T-cell (primary cell): ENCODE measurements at places on chromosomes 5 and 9. TPM values are rescaled to one million over a fixed set of nuclear protein-coding genes. Genes with fewer than 3 reads are reported as not detected.

Gene ARSI
- 0.09 TPM for total RNA-seq

Gene PWWP2A
- total RNA-seq = 39.0 TPM

Gene IL3
- total RNA-seq = not detected

Gene IL33
- total RNA-seq = not detected

Gene OXCT1
- total RNA-seq = 26.2 TPM

DNA sequence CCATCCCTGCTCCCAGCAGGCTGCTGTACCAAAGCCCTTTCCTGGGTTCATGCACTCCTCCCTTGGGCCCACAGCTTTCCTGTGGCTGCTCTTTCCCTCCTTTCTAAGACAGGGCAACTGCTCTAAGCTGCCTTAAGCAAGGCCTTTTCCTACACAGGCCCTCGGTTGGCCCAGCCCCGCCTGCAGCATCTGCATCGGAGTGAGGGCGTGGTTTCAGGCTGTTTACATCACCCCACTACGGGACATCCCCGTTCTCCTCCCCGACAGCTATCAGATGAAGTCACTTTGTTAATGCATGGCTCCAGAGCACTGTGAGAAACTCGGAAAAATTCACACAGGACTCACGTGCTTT lies 3.4 kb downstream of the DPH7 start:
- DNase-seq = no peak
- H3K4me1 ChIP-seq = peaks cover 9% of the 10 kb centered on the region
- H3K4me3 ChIP-seq = no peak overlapping the region
- H3K27ac ChIP-seq = no peak overlapping the region

DNA sequence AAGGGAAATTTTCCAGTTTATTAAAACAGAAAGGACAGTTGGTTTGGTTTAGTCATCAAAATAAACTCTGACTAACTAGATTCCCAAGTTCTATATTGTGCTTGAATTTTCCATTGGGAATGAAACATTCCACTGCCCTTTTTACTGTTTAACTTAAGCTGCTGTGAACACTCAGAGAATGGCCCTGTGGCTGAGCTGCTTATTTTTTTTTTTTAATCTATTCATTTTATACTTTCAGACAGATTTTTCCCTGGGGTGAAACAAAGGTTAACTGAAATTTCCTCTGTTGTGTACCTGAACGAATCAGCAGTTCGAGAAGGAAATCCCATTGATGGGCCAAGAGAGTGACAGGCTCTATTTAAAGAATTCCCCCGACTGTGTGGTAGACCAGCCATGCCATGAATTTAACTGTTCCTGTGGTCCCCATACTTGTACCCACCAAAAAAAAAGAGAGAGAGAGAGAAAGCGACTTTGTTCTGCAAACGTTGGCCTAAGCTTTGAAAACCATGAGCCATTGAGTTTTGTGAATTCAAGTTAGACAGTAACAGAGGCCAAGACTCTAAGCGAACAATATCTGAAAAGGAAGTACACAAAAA lies 138.7 kb upstream of the GRHPR start:
- H3K4me1 ChIP-seq = no peaks in the 10 kb centered on the region
- DNase-seq = no peak
- H3K27me3 ChIP-seq = no peaks in the 10 kb centered on the region
- H3K36me3 ChIP-seq = no peaks in the 10 kb centered on the region
- H3K4me3 ChIP-seq = no peak overlapping the region
- no peak overlapping the region for H3K27ac ChIP-seq

- no peaks in the 10 kb centered on the region for H3K27me3 ChIP-seq
- no peak overlapping the region for H3K27ac ChIP-seq
- H3K36me3 ChIP-seq = no peaks in the 10 kb centered on the region
Observed at GRCh38 chr5:155459889-155460500, 446.4 kb downstream of the KIF4B start.

DNA sequence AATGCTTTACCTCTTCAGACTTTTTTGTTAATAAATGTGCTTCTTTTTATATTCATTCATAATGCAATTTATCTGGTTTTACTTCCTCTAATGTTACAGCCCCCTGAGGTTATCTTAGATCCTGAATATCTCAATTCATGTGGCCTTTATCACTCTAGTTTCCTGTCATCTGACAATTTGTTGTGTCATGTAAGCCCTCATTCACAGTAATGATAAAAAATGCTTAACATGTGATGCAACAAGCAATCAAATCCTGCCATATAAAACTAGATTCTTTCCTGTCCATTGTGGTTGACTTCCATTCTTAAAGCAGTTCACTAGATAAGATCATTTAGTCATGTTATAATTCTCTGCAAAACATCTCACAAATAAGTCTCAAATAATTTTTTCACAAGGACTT lies 991.2 kb upstream of the ACO1 start:
- H3K4me1 ChIP-seq = peaks cover 6% of the 10 kb centered on the region
- H3K36me3 ChIP-seq = no peaks in the 10 kb centered on the region
- no peaks in the 10 kb centered on the region for H3K27me3 ChIP-seq

DNA sequence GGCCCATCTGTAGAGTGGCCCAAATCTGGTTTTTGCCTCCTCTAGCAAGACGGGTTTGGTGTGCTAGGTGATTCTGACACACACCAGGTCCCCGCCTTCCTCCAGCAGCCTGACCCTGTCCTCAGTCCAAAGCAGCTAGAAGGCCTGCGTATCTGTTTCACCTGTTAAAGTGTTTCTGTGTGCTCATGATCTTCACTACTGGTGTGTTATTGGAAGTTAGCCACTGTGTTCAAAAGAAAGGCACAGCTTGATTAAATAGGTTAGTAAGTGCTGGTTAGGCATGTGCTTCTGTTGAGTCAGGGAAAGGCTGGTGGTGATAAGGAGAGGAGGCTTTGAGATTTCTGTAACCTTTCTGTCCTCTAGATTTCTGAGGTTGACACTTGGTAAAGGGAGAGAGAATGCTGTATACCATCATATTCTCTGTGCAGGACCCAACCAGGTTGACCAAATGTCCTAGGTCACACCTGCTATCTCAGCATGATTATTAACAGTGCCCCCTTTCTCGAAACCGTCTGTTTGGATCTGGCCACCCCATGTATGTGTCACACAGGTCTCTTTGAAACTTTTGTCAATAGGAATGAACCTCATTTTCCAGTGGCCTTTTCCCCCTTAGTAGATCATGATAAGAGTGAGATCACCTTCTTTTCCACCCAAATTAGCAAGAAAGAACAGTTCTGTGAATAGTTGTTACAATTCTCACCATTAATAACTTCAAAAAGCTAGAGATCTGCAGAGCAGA lies 58.8 kb downstream of the ARHGAP26 start:
- DNase-seq = no peak
- no peaks in the 10 kb centered on the region for H3K36me3 ChIP-seq
- H3K27me3 ChIP-seq = no peaks in the 10 kb centered on the region
- no peak overlapping the region for H3K27ac ChIP-seq

- no peak for DNase-seq
- no peaks in the 10 kb centered on the region for H3K36me3 ChIP-seq
- H3K4me3 ChIP-seq = no peak overlapping the region
- no peaks in the 10 kb centered on the region for H3K4me1 ChIP-seq
- H3K27ac ChIP-seq = no peak overlapping the region
Observed at GRCh38 chr9:109708451-109708945, 71.5 kb upstream of the PALM2AKAP2 start.

DNA sequence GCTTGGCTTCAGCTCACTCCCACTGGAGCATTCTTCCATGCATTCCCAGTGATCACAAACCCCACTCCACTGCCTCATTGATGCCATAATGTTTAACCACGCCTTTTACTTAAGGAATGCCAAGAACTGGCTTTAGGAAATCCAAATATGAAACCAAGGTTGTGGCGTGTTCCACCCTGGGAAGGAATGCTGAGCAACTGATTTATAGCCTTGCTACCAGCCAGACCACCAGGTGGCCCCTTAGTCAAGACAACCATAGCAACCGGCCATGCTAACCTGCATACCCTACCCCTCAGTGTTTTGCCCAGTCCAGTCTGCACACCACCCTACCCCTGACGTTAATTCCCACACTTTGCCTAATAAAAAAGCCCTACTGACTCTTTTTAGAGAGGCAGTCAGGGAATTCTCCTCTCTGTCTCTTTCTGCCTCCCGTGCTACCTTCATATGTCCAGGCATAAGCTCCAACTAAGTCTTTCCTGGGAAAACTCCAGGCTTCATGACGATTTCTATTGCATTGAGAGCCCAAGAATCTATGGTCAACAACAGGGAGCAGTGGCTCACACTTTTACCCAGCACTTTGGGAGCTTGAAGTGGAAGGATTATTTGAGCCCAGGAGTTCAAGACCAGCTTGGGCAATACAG lies 27.0 kb upstream of the PRRC2B start:
- H3K4me1 ChIP-seq = peaks cover 8% of the 10 kb centered on the region
- no peak overlapping the region for H3K4me3 ChIP-seq
- H3K36me3 ChIP-seq = no peaks in the 10 kb centered on the region
- no peak for DNase-seq
- H3K27ac ChIP-seq = no peak overlapping the region
- H3K27me3 ChIP-seq = no peaks in the 10 kb centered on the region

DNA sequence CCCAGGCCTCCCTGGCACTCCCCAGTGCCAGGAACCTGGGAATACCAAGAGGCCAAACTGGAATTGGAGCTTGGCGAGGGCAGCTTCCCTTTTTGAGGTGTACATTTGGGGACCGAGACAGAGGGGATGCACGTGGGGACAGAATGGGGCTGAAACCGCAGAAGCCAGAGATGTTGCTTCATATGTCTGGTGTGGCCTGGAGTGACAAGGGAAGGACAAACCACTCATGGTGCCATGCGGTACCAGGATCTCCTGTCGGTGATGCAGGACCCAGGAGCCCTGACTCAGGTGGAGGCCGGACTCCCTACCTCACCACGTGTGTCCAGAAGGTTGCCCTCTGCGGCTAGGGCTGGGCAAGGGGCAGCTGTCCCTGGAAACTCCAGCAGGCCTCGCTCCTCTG lies 4.0 kb upstream of the CSF2 start:
- H3K36me3 ChIP-seq = no peaks in the 10 kb centered on the region
- no peaks in the 10 kb centered on the region for H3K27me3 ChIP-seq
- no peak overlapping the region for H3K27ac ChIP-seq
- H3K4me3 ChIP-seq = no peak overlapping the region
- no peaks in the 10 kb centered on the region for H3K4me1 ChIP-seq

- no peaks in the 10 kb centered on the region for H3K4me1 ChIP-seq
- H3K4me3 ChIP-seq = no peak overlapping the region
- no peak overlapping the region for H3K27ac ChIP-seq
Observed at GRCh38 chr5:116358911-116359418, 215.7 kb downstream of the SEMA6A start.

DNA sequence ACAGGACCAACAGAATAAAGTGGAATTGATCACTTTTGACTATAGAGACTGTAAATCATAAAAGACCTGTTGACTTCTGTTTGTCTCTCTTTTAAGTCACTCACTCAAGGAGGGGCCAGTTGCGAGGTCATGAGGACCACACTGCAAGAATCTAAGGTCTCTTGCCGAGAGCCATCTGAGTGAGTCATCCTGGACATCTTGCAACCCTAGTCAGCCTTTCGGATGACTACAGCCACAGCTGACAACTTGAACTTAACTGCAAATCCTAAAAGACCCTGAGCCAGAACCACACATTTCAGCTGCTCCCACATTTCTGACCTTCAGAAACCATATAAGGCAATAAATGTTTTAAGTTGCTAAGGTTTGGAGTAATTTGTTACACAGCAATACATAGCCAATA lies 129.7 kb upstream of the RAD23B start:
- DNase-seq = no peak
- H3K4me3 ChIP-seq = no peak overlapping the region
- H3K4me1 ChIP-seq = no peaks in the 10 kb centered on the region
- H3K27me3 ChIP-seq = no peaks in the 10 kb centered on the region
- H3K27ac ChIP-seq = no peak overlapping the region
- H3K36me3 ChIP-seq = no peaks in the 10 kb centered on the region

GRCh38 chr5:169826618-169827017 lies 153.7 kb downstream of the INSYN2B start:
- no peak overlapping the region for H3K4me3 ChIP-seq
- H3K27ac ChIP-seq = no peak overlapping the region

GRCh38 chr5:16916262-16916878 lies 19.7 kb downstream of the MYO10 start:
- no peaks in the 10 kb centered on the region for H3K4me1 ChIP-seq
- H3K36me3 ChIP-seq = no peaks in the 10 kb centered on the region
- H3K27ac ChIP-seq = no peak overlapping the region
- H3K27me3 ChIP-seq = peaks cover 3% of the 10 kb centered on the region
- DNase-seq = no peak

DNA sequence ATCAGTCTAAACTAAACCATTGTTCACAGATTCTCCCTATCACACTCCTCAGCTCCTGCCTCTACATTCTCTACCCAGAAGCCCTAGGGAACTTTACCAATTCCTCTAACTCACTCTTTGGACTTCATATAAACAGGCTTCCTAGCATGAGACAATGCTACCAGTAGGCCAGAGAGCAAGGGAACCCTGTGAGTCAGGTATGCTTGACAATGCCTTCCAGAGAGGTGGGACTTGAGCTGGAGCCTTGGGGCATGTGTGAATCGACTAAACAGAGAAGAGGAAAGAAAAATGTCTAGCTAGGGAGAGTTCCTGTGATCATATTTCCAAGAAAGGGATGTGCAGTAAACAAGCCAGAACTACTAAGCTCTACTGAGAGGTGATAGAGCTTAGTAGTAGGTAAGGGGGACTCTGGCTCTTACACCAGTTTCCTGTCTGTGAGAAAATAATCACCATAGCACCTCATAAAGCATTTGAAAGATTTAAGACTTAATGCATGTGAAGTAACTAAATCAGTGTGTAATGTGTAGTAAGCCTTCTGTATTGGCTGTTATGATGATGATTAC lies 6.4 kb upstream of the RFK start:
- no peak overlapping the region for H3K27ac ChIP-seq
- H3K4me1 ChIP-seq = no peaks in the 10 kb centered on the region
- no peak for DNase-seq
- H3K36me3 ChIP-seq = no peaks in the 10 kb centered on the region

GRCh38 chr5:173094012-173094661 lies 38.0 kb downstream of the CREBRF start:
- H3K27ac ChIP-seq = no peak overlapping the region
- H3K4me1 ChIP-seq = peaks cover 5% of the 10 kb centered on the region
- DNase-seq = no peak
- no peaks in the 10 kb centered on the region for H3K27me3 ChIP-seq
- H3K4me3 ChIP-seq = no peak overlapping the region
